ENCODE measurements at places on chromosomes 13 and 19.

GRCh38 chr19:52991484-52991883, 22.2 kb upstream of the ERVV-1 start:
- DNase-seq = no peak

GRCh38 chr13:105573136-105573535, 962.3 kb downstream of the EFNB2 start:
- DNase-seq = no peak

GRCh38 chr13:39961036-39961435, 305.6 kb downstream of the COG6 start:
- no peak for DNase-seq

GRCh38 chr19:55018216-55018615, 19.8 kb downstream of the GP6 start:
- DNase-seq = no peak

- no peak for DNase-seq
Observed at GRCh38 chr19:37980419-37981170, 73.6 kb downstream of the SIPA1L3 start.

DNA sequence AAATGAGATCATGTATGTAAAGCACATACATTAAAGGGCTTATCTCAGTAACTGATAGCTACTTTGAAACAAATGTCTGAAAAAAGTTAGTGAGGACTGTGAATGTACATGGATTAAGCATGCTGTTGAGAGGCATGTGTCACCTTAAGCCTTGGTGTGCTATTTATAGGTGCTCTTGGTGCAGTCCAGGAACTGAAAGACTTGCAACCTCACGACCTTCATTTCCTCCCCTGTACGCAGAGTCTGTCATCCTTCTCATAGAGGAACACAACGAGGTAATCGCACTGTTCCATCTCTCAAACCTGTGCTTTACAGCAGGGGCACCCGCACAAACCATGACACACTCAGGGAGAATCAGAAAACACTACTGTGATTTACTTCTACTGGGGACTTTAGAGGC, 65.6 kb downstream of the UFM1 start:
- DNase-seq = no peak

DNA sequence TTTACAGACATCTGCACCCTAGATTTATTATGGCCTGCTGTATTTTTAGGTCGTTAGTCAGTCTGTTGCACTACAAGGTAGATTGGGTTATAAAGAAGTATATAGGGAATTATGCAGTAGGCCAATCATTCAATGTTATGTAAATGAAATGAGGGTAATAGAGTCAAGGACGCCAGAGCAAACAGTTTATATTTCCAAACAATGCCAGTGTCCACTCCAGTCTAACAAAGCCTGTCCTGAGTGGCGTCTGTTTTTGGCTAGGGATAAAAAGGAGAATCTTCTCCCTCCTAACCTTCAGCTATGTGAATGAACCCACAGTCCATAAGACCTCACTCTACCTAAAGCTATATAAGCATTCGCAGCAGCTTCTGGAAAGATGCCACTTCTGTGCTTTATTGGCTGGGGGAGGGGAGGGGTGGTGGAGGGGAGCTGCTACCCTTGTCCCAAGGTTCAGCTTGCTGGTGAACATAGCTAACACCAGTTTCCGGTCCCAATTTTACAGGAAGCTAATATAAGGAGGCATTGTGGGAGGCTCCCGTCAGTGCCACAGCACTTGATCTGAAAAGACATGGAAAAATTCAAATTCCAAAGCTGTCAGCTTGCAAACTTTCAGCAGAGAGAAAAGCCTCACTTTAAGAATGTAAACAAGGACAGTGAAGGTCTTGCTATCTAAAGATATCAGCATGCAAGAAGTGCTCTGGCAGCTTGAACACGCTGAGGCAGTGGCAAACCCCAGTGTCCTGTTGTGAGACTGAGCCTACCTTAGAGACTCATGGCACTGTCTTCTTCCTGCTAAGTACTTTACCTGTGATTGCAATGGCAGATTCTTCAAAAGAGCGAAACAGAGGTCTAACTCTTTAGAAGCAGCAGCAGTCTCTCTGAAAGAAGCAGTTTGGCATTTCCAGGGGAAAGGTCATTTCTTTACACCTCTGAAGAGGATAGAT, 369.9 kb downstream of the PCDH9 start:
- DNase-seq = no peak

- no peak for DNase-seq
Observed at GRCh38 chr19:38736036-38736412, 8.2 kb downstream of the CAPN12 start.

DNA sequence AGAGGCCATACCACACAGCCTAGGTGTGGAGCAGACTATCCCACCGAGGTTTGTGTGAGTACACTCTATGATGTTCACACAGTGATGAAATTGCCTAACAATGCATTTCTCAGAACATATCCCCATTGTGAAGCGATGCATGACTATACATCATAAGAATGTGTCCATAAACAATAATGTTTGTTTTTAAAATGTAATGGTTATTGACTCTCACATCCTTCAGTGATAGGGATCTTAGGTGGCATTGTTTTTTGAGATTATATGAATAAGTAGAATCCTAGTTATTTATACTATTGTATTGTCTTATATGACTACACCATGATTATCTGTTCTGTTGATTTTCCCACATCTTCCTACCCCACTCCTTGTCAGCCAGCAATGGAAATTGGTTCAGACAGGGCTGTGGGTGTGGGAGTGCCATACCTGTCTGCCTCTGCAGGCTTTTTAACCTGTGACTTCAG, 13.6 kb downstream of the CCNA1 start:
- DNase-seq = no peak

GRCh38 chr19:1471515-1472160, 7.4 kb downstream of the C19orf25 start:
- DNase-seq = no peak

DNA sequence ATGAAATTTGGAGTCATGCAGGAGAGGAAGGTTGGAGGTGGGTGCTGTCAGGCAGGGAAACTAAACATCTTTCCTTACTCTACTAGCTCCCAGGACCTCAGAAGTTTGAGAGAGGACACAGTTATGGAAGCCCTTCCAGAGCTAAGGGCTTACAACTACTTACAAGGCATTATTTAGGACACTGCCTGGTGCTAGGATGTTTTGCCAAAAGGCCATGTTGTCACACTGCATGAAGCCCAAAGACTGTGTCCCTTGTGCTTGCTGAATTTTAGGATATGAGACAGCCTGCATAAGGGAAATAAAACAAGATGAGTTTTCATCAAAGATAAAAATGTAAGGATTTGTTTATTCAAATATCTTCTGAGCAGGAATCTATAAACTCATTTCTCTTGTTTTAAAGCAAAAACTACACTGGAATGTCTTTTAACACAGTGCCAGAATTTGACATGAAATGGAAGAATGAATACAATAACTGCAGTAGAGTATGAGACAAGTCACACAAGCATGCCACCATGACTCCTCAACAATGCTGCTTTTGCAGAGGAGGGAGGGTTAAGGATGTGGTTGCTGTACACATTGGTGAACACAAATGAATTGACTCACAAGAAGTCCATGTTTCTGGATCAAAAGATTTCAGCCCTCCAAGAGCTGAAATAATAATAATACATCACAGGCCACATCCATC, 258.4 kb downstream of the SPRY2 start:
- no peak for DNase-seq

DNA sequence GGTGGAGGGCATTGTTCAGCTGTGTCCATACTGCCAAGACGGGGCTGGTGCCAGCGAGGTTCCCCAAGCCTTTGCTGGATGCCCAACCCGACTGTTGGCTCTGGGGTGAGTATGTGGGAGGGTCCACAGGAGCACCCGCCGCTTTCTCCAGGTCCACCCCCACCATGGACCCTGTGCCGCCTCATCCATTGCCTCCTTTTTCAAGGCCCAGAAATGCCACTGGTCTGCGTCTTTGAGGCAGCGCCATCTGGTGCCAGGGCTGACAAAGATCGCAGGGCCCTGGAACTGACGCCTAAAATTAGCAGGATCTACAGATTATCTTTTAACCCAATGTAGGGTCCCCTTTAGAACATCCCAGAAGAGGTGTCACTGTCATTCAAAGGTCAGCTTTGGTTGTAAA, 34.6 kb downstream of the NFIX start:
- DNase-seq = no peak

DNA sequence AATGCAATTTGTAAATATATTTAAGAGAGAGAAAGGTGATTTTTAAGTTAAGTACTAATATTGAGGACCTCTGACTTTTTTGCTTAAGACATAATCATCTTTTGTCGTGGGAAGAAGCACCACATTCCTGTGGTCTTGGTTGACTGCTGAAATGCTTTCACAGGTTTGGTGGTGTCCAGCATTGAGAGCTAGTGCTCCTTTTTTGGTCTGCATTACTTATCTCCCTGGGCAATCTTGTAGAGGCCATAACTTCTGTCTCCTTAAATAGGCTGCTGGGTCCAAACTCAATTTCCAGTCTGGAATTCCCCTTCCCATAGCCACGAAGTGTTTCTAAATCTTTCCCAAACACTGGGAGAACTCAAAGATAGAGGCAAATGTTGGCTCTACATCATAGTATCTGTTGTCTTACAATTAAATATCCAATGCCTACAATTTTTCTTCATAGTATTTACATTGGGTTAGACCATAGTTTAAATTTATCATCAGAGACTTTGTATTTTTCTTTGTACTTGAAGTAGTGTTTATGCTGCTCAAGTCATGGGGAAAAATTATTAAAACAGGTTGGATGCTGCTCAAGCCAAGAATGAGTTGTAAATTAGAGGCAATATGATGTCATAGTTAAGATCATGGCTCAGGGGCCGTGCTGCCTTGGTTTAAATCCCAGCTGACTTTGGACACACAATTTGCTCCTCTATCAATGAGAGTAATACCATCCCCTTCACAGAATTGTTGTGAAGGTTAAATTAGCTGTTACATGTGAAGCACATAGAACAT, 105.6 kb downstream of the POSTN start:
- no peak for DNase-seq

- no peak for DNase-seq
Observed at GRCh38 chr13:50708461-50708860, 135.0 kb downstream of the DLEU7 start.

- no peak for DNase-seq
Observed at GRCh38 chr13:75296641-75297040, 185.3 kb downstream of the TBC1D4 start.

DNA sequence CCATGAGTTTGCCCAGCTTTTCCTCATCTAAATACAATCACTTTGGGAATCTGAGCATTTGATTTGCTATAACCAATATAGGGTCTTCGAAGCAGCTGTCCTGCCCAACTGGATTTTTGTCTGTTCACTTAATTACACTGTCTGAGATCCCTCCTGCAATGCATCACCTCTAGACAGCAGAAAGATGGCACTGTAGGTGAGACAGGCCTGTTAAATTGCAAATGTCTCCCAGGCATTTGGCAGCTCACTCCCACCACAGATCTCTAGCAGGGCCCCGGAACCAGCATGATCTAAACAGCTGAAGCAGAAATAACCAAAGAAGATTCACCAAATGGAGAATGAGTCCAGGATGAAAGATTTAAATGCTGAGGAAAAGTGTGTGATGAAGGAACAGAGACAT, 41.9 kb upstream of the SERPINE3 start:
- no peak for DNase-seq

DNA sequence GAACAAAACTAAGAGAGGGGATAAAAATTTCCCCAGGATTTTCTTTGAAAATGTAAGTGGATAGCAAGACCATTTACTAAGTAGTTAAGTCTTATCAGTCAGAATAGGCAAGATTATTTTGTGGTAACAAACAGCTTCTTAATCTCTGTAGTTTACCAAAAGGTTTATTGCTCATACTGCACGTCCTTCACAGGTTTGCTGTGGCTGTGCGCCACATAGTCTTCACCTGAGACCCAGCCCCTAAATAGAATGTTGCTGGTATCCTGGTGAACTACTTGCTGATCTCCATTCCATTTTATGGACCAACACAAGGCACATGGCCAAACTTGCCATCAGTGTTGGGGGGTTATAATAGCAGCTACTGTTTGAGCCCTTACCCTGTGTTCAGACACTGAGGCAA, 44.6 kb downstream of the FNDC3A start:
- no peak for DNase-seq

DNA sequence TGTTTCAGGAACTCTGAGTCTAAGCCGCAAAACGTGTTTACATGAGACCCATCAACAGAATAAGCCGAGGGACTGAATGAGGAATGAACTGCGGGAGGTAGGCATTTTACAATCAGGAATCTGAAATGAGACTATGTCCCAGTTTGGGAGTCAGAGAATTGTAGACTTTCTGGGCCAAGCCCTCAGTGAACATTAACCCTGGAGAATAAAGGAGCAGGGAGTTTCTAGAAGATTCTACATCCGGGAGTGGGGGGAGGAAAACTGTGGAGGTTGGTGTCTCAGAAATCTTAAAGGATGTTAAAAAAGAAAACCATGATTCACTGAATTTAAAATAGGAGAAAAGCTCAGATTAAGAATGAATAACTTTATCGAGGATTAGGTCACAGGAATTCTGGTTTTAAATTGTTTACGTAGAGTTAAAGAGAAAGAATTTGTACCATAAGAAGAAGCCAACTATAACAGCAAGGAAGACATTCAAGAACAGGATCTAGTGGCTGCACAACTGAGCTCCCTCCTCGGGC, 18.5 kb downstream of the RFX2 start:
- no peak for DNase-seq

- DNase-seq = no peak
Observed at GRCh38 chr13:106569233-106570095, 1.5 kb upstream of the ARGLU1 start.

DNA sequence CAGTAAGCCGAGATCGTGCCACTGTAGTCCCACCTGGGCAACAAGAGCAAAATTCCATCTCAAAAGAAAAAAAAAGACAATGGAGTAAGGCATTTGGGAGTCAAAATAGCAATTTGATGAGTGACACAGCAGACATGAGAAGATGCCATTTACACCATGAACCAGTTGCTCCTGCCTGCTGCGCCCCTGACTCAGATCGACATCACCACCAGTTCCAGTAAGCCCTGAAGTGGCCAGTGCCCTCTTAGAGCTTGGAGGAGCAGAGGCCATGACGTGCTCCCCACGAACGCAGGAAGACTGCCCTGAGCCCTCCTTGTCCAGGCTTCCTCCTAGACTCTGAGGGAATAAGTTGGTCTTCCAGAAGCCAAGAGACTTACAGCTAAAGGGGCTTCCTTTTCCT, 339.2 kb downstream of the MYO16 start:
- no peak for DNase-seq

DNA sequence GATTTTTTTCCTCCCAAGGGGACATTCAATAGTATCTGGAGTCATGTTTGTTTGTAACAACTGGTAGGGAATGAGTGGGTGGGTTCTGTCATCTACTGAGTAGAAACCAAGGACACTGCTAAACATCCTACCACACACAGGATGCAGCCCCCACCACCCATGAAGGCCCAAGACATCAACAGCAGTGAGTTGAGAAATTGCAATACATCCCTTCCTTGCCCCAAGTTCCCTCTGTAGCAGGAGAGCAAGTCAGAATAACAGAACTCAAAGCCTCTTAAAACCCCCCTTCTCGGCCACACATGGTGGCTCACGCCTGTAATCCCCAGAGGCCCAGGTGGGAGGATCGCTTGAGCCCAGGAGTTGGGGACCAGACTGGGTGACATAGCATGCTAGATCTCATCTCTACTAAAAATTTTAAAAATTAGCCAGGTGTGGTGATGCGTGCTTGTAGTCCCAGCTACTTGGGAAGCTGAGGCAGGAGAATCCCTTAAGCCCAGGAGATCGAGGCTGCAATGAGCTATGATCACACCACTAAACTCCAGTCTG, 2.4 kb upstream of the CYP2F1 start:
- no peak for DNase-seq

GRCh38 chr13:44101347-44102083, 221.8 kb downstream of the LACC1 start:
- DNase-seq = no peak

GRCh38 chr13:23652909-23653726, 82.9 kb downstream of the TNFRSF19 start:
- no peak for DNase-seq

- no peak for DNase-seq
Observed at GRCh38 chr19:17751103-17751911, at the start of gene FCHO1. Gene FCHO1 (plus strand): TSS chr19:17751477. CDS start chr19:17755165, 3,688 bp downstream.

Data from cortex of kidney (tissue), 1 donor.